ENCODE measurements at places on chromosomes 5 and 9.

DNA sequence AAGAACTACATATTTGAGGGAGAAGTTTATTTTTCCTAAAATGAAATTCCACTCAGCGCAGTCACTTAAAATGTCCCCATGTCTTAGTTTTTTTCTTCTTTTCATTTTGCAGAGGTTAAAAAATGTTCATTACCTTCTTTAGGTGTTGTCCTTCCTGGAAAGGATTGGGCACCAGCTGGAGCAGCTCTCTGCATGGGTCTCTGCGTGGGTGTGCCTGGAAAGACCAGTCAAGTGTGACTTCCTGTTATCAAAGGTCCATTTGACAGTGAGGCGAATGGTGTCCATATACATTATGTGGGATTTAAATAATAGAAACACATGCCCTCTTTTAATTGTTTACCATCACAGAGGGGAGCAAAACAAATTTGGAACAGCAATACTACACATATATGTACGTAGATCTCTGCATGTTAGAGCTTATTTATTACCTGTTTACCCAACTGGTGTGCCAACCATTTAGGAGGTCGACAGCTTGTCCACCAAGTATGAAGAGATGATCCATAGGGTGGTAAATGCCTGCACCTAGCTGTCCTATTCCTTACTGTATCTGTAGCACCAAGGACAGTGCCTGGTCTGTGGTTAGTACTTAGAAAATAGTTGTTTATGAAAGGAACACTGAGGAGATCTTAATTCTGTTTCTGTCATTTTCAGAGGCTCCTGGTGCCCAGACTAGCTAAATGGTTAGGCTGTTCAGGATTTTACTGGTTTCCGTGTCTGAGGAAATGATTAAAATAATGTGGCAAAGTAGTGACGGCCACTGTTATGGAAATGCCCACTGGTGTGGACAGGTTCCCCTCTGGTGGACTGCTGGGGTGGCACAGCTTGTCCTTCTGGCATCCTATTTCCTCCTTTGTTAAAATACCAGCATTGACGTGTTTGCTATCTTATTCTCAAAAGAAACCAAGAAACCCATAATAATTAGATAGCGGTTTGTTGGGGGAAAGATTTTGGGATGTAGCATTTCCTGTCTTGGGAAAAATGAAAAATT is 200.4 kb downstream of the MAST4 start:
- peak; percentile 43 for DNase-seq

- DNase-seq = no peak
These were observed 586 bp upstream of the PDZD2 start for GRCh38 chr5:31638345-31638744.

- no peak for DNase-seq
These were observed 88.6 kb downstream of the AGTPBP1 start for GRCh38 chr9:85653153-85653552.

DNA sequence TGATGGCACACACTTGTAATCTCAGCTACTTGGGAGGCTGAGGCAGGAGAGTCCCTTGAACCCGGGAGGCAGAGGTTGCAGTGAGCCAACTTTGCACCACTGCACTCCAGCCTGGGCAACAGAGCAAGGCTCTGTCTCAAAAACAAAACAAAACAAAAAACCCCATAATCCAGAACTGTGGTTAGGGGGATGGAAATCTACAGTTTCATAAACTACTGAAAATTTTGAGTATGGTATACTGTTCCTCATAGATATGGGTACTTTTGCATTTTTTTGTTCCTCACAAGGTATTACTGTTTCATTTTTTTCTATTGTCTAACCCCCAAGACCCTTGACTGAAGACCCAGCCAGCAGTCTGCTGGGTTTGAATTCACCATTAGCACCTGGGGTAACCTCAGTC is 52.2 kb upstream of the MAP3K1 start:
- DNase-seq = no peak

DNA sequence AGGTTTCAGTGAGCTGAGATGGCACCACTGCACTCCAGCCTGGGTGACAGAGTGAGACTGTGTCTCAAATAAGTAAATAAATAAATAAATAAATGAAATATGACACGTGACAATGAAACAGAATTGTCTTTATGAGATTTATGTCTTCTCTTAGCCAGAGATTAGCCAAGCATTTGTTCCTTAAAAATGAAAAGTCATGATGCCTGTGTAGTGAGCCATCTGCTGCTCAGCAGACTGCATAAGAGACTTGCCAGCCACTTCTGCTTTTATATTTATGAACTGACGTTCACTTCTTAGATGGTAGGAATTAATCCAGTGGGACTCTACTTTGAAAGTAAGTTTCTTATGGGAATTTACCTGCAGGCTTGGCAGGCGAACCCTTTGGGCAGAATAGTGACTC is 227.4 kb downstream of the NR3C1 start:
- DNase-seq = no peak
